ENCODE measurements at places on chromosomes 2 and 18. TPM values are rescaled to one million over a fixed set of nuclear protein-coding genes. Genes with fewer than 3 reads are reported as not detected.

The AFF3 gene
- total RNA-seq, result 0.16 TPM

The NEU2 gene
- total RNA-seq, result not detected

The CTAGE1 gene
- not detected for total RNA-seq

The SLC5A7 gene
- total RNA-seq, result not detected

The LOXL3 gene
- 0.95 TPM for total RNA-seq

The POTEI gene
- 0.16 TPM for total RNA-seq

The PLCL1 gene
- total RNA-seq, result 3.4 TPM

The MARCO gene
- not detected for total RNA-seq

The RASGRP3 gene
- total RNA-seq, result 42.1 TPM

The KLHL14 gene
- total RNA-seq, result not detected

The GREB1L gene
- total RNA-seq, result 0.76 TPM

All from endothelial cell of umbilical vein (primary cell).